Esophagus mucosa (tissue), 1 donor: ENCODE measurements at places on chromosomes 5 and 9.

DNA sequence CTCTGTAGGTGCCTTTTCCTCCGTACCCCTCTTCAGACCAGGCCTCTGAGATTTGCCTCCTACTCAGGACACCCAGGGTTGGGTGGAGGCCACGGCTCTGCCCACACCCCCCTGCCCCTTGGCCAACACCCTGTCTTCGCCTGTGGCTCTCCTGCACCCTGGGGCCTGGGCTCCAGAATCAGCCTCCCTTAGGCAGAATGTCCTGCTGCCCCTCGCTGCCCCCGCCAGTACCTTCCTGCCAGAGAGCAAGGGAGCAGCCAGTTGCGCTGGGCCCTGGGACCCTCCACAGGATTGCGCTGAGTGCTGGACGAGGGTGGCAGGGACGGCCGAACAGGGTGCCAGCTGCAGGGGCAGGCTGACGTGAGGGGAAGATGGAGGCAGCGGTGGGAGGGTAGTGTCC is 53.5 kb downstream of the COL5A1 start:
- ATAC-seq: no peak

- no peak for ATAC-seq
Measured at GRCh38 chr9:98038958-98039357, 17.6 kb upstream of the NANS start.

GRCh38 chr5:77851176-77852067 is 75.3 kb upstream of the TBCA start:
- ATAC-seq: peak; percentile 42

DNA sequence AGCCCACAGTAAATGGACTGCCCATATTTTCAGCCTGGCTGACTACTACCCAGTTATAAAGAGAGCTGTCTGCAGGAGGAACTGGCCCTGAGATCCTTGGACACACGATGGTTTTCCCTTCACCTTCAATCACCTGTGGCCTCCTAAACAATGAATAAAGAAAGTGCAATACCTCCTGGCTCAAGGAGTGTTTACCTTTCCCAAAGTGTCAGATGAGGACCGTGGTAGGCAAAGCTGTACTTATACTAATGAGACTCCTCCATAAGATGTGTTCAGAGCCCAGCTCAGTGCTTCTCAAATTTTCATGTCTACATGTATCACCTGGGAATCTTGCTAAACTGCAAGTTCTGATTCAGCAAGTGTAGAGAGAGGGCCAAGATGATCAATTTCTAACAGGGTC is 284.5 kb upstream of the VLDLR start:
- no peak for ATAC-seq

DNA sequence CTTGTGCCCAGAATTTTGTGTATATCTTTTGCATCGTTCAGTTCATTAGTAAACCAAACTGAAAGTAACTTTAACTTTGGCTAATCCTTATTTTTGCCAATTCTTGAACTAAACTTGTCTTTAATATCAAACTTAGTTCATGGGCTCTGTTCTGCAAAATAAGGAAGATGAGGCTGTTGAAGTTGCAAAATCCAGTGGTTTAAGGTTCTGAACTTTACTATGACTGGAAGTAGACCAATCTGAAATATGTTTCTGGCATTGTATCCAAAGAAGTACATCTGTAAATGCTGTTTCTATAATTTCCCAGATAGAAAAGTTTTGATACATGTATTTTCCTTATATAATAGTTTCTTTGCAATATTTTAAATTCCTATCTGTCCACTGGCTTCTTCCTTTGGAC is 238.1 kb downstream of the CETN3 start:
- no peak for ATAC-seq

DNA sequence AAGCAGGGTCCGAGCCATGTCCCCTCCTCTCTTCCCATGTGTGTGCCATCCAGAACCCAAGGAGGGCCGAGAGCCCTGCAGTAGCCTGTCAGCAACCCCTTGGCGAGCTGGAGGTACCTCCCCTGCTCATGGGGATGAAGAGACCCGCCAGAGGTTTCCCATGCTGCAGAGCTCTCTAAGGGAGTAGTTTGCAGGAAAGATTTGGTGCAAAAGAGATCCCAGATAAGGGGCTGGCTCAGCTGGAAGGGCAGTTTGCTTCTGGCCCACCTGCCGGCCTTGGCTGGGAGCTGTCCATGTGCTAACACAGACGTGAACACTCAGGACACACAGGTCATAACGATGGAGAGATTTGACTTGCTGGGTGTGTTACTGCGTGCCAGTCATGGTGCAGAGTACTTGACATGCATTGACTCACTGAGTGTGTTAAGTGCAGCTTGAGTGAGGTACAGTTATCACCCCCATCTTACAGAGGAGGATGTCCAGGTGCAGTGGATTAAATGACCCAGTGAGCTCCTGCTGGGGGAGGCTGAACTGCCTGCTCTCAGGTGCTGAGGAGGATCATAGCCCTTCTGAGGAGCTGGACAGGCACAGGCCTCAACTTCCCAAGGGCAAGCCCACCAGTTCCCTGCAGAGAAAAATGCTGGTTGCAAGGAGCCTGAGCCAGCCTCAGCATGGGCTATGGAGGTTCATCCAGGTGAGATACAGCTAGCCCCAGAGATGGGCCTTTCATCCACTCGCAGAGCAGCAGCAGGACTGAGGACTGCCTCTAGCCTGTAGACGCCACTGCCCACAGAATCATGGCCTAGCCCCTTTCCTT is 6.3 kb upstream of the SLC25A48 start:
- ATAC-seq: no peak

- ATAC-seq: peak; percentile 88
Measured at GRCh38 chr5:36481454-36482120, 124.8 kb upstream of the SLC1A3 start.
